ENCODE measurements at places on chromosomes 12 and 14. TPM values are rescaled to one million over a fixed set of nuclear protein-coding genes. Genes with fewer than 3 reads are reported as not detected.
A peak's percentile ranks its signal among the peaks of the same experiment; 100 is the strongest.

The GPRC5D gene
- 0.37 TPM for polyA plus RNA-seq

- DNase-seq, result no peak
Measured at GRCh38 chr12:116636608-116637519, 77.7 kb downstream of the MAP1LC3B2 start.

- no peak for DNase-seq
Measured at GRCh38 chr12:47819138-47819895, 386 bp downstream of the HDAC7 start.

GRCh38 chr14:100822013-100822412 lies 3.9 kb upstream of the MEG3 start:
- no peak for DNase-seq

The NID2 gene
- 104 TPM for polyA plus RNA-seq

The TAS2R43 gene
- 0.16 TPM for polyA plus RNA-seq

The SAMD15 gene
- polyA plus RNA-seq, result 8.4 TPM

The LHX5 gene
- polyA plus RNA-seq, result not detected

DNA sequence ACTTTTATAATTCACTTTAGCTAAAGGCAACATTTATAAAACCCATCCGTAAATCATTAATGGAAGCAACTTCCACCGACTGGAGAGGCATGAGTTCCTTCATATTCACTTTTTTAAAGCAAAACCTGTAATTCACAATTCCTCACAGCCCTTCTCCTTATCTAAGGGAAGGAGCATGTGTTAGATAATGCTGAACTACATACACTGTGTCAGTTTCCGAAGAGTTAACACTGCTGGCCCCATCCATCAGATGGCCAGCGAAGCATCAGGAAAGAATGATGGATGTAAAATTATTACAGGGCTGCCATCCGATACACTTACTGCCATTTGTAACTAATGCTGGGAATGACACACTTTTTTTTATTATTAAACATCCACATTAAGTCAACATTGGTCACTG lies 392.8 kb downstream of the SOX5 start:
- no peak for DNase-seq

- no peak for DNase-seq
Measured at GRCh38 chr12:3342051-3342450, 149.0 kb upstream of the PRMT8 start.

The GAPDH gene
- polyA plus RNA-seq, result 1,811 TPM

- DNase-seq, result no peak
Measured at GRCh38 chr12:50017641-50018040, 7.7 kb downstream of the RACGAP1 start.

GRCh38 chr14:64082837-64083236 lies 211.3 kb downstream of the ESR2 start:
- no peak for DNase-seq

DNA sequence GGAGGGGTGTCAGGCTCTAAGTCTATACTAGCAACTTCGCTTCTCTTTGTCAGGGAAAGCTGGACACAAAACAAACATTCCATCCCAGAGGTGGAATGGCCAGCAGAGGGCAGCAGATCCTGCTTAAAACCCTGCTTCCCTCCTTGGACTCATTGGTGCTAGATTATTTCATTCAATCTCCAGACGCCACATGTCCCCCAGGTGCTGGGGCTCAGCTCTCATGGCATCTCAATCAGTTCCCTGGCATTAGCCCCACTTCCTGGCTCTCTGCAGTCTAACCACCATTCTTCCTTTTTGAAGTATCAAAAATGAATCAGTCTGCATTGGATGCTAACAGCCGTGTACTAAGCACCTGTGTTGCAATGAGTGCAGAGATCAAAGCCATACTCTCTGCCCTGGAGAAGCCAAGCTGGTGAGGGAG lies 8.1 kb upstream of the PPP1R1A start:
- DNase-seq, result peak; percentile 77

- no peak for DNase-seq
Measured at GRCh38 chr12:124625867-124626675, 58.7 kb upstream of the NCOR2 start.

DNA sequence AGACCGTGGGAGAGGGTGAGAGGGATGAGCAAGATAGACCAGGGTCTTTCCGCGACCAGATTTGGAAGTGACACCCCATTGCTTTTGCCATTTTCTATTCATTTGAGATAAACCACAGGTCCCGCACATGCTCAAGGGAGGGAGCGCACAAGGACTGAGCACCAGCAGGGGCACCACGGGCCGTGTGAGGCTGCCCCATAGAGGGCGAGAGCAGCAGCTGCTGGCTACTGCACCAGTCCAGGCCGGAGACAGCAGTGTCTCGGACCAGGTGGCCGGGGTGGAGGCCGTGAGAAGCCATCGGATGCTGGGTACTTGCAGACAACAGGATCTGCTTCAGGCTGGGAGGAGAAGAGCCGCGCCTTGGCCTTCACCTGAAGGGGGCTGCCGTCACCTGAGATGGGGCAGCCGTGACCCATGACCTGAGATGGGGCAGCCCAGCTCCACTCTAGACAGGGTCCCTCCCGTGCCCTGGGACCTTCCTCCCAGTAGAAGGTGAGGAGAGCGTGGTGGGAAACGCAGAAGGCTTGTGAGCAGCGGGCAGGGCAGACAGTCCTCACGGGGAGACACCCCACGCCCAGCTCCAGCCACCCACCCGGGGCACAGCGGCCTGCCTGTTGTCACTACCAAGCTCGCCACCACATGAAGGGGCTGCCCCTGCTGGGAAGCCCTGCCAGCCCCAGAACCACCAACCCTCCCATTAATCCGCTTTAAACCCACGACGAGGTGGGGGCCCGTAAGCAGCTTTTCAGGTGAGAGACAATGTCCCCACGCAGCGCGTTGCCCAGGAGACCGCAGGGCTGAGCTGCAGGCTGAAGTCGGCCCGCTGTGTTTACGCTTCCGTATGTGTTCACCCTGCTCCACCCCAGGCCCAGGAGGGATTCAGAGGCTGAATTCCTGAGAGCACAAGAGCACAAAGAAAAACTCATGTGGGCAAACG lies 61.7 kb upstream of the FBRSL1 start:
- no peak for DNase-seq

The ANKRD33 gene
- 0.15 TPM for polyA plus RNA-seq

DNA sequence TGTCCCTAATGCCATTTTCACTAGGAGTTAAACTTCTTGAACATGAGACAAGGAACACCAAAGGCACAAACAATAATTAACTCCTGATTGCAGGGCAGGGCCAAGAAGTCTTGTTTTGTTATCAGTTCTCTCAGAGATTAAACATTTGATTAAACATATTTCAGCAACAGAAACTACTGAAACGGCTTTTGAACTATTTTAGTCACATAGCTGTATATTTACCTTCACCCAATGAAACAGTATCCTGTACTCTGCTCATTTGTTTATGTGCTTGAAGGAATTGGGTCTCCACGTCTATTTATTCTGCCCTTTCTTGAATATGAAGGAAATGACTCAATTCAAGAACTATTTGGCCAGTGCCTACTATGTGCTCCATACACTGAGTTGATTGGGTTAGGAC lies 51.3 kb upstream of the PTCSC3 start:
- no peak for DNase-seq

DNA sequence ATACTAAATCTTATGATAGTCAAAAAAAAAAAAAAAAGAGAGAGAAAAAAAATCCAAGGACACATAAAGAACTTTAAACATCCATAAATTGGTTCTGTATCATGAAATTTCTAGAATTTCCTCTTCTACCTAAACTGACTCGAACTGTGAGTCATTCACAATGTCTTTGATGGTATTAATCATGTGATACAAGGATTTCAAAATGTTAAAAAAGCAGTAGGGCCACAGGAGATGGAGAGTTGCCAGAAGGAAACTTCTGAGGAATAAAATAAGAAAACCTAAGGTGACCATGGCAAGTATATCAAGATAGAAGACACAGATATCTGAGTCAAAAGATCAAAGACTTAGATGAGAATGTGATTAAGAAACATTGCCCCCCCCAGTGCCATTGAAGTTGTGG lies 1320.9 kb upstream of the FLRT2 start:
- no peak for DNase-seq

DNA sequence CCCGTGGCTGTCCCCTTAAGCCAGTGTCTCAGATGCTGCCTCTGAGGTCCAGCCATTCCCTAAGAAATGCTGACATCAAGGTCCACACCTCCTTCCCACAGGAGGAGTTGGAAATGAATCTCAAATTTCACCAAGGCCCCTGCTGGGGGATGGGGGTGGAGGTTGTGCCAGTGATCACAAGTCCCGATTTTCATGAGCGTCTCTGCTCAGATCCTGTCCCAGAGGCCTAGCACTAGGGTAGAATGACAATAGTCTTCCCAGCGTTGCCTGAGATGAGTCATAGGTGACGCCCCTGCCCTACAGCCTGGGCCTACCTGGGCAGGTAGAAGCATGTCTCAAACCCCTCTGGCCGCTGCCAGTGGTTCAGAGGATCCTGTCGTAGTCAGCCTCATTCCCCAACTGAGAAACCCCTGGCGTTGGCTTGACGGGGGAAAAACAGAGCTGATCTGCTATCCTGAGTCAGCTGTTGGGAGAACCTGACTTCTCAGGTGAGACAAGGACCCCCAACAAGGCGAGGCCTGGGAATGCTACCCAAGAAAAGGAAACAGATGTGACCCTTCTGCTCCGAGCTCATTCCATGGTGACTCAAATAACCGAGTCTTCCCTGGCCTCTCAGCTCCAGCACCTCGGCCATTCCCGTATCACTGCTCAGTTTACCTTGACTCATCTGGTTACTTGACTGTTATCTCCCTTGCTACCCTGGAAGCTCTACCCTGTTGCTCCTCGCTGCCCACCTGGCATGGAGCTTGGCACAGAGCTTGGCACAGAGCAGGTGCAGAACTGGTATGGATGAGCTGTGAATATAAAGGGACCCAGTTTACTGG lies 21.8 kb upstream of the SPPL3 start:
- no peak for DNase-seq

DNA sequence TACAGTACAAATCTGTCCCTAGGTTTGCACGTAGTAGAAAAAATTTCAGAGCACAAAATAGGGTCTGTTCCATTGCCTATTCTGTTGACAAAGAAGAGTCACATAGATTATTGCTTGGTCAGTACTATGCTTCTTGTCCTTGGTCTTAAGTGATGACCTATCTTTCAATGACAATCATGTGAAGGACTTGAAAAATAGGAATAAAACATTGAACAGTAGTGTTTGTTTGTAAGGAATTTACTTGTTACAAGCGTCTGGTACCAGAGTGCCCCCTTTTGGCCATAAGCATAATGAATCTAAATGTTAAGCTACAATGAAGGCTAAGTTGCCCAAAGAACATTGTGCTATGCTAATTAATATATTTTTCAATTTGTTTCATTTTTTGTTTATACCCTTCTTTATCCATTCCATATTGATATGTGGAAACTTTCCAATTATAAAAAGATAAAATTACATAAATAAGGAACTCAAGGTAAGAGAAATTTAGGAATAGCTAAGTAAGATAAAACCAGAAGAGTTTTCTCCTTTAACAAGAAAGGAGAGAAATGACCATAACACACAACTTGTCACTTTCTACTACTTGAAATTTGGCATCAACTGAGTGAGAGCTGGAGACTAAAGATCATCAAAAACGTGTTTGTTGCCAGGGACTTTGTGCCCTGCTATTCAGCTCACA lies 204.7 kb downstream of the EPS8 start:
- no peak for DNase-seq

The NEMF gene
- polyA plus RNA-seq, result 75.0 TPM

- no peak for DNase-seq
Measured at GRCh38 chr14:52175982-52176502, 91.5 kb upstream of the PTGDR start.

GRCh38 chr14:52000019-52000582 lies 10.8 kb downstream of the RTRAF start:
- no peak for DNase-seq

DNA sequence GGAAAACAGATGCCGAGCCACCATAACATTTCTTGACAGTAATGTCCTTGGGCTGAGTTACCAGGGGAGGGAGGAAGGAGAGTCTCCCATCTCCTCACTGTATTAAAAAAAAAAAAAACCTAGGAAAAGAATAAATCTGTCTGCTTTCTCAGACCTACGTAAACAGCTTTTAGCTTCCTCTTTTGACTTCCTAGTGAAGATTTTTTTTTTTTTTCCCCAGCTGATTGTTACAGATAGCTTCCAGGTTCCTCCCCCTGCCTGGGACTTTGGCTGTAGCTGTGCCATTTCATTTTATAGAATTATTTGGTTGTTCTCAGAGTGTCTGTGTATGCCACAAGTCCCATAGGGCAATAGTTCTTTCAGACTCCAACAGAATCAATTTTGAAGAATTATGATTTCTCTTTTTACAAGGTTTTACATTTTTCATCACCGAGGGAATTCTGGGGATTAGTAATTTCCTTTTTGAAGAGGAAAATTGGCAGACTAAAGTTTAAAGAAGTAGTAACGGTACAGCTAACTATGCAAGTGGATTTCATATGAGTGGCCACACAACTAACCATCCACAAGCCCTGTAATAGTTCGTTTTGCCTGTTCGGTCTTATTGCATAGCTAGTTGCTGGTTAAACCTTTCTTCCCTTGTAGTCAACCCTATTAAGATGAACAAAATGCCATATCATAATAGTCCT lies 23.1 kb upstream of the GNS start:
- DNase-seq, result no peak

The NEDD8 gene
- polyA plus RNA-seq, result 239 TPM

GRCh38 chr14:91331721-91332120 lies 85.9 kb downstream of the CCDC88C start:
- DNase-seq, result no peak

- DNase-seq, result peak; percentile 77
Measured at GRCh38 chr12:6827437-6827911, 733 bp upstream of the P3H3 start.

The CMKLR1 gene
- 4.4 TPM for polyA plus RNA-seq

DNA sequence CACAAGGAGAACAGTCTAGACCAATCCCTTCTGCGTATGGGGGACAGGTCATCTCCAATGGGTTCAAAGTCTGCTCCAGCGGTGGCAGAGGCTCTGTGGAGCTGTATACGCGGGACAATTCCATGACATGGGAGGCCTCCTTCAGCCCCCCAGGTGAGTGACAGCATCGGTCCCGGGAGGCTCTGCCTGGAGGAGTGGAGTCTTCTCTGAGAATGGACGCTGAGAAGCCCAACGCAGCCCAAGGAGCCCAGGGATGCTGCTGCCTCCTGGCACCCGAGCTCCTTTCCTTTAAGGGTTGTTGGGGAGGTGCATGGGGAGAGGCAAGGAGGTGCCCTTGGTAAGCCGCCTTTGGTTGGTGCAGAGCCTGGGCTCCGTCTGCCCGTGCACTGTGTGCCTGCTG lies 28.2 kb downstream of the ADGRD1 start:
- DNase-seq, result no peak

The MIPOL1 gene
- 11.2 TPM for polyA plus RNA-seq

DNA sequence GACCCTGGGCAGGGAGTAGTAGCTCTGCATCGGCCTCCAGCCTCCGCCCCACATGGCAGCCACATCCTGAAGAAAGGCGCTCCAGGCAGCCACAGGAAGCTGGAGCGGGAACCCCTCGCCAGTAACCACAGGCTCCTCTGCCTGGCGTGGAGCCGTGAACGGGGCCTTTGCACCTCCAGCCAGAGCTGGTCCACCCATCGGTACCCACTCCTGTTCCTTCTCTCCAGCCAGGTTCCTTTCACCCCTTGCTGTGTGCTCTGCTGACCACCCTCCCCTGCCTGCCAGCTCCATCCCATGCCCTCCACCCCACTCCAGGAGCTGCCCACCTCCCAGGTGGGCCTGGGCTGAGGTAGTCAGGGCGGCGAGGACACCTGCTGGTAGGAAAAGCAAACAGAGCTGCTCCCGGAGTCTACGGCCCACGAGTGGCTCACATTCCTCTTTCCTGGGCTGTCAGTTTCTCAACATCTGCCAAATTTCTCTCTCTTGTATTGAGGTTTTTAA lies 2.7 kb downstream of the TGFB3 start:
- DNase-seq, result no peak

All from right renal pelvis (tissue), 4 donors.